ENCODE measurements at places on chromosomes 5 and 9. TPM values are rescaled to one million over a fixed set of nuclear protein-coding genes. Genes with fewer than 3 reads are reported as not detected.

- DNase-seq, result no peak
These were observed 29.8 kb downstream of the SLC24A2 start for GRCh38 chr9:19759066-19759465.

DNA sequence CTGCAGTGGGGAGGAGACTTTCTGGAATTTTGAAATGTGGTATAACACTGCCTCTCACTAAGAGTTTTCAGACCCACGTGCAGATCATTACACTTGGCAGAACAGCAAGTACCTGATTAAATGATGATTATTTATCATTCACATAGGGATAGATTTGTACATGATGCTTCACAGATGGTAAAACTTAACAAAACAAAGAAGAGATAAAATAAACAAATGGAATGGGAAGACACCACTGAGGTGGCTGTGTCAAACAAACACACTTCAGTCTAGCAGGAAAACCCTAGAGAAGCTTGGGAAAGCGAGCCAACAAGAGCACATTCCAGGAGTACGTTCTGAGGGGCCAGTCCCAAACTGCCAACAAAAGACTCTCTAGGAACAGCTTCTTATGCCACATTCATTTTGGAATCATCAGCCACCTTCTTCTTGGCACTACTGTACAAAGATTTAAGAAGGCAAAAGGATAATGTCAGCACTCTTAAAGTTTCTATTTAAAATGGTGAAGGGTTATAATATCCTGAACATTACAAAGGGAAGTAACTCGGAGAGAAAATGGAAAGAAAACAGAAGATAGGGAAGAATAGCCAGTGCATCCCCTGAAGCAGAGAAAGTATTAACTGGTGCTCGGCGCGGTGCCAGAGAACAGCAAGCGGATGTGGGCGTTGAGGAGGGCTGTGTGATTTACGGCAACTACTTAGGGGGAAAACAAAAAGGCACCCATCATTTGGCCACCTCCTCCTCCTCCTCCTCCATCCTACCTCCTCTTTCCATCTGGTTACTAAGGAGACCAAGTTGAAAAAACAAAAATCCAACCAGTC is 1.6 kb downstream of the MED27 start:
- DNase-seq, result no peak

- no peak for DNase-seq
These were observed 194.3 kb downstream of the ARHGEF28 start for GRCh38 chr5:73820326-73820725.

DNA sequence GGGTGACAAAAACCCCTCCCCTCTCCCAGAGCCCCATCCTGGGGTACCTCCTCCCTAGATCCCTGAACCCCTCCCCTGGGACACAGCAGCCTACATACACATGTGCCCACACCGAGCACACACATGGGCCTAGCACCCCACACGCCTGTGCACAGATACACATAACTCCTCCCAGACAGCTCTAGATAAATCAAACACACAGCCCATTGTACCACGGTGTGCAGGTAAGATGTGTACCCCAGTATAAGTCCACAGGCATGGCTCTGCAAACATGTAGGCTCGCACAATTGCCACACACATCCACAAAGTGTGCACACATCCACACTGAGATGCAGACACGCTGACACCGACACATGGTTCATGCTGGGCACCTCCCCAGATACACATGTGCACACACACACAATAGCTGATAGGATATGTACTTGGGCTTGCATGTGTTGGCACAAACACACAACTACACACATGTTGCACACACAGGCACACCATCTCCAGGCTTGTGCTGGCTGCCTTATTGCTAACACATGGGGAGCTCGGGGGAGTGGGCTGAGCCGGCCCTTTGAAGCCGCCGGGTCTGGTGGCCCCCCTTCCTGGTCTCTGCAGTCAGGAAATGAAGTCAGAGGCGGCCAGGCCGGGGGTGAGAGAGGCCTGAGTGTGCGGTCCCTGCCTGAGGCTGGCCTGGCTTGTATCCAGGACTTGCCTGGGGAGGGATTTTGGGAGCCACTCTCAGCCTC is 30.2 kb downstream of the GOLGA2 start:
- DNase-seq, result peak; percentile 49

GRCh38 chr9:120107138-120107537 is 472.8 kb downstream of the CDK5RAP2 start:
- DNase-seq, result no peak

- DNase-seq, result peak; percentile 43
These were observed 71.5 kb upstream of the ANXA1 start for GRCh38 chr9:73080110-73080694.

GRCh38 chr5:33457126-33457525 is 16.4 kb downstream of the TARS1 start:
- DNase-seq, result no peak

DNA sequence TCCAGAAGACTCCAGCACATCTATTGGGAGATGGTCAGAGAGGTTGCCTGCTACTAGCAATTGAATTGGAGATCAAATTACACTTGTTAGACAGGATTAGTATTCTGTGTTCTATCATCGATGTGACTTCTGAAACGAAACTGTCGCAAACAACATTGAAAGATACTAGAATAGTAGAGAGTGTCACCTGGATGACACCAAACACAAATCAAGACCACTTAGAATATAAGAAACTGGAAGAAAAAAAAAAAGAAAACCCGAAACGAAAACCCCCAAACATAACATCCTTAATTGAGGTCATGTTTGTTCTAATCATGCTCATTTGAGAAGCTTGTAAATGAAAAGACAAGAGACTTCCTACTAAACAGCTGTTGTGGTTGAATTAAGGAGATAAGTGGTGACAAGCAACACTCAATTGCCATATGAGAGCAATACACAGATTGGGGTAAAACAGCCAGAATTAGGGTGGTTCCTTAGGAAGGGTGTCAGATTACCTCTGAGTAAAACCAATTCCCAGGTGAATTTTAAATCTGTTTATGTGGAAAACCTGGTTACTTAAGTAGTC is 97.6 kb downstream of the BASP1 start:
- peak; percentile 11 for DNase-seq

- DNase-seq, result no peak
These were observed 68.3 kb upstream of the RETREG1 start for GRCh38 chr5:16685069-16685468.

DNA sequence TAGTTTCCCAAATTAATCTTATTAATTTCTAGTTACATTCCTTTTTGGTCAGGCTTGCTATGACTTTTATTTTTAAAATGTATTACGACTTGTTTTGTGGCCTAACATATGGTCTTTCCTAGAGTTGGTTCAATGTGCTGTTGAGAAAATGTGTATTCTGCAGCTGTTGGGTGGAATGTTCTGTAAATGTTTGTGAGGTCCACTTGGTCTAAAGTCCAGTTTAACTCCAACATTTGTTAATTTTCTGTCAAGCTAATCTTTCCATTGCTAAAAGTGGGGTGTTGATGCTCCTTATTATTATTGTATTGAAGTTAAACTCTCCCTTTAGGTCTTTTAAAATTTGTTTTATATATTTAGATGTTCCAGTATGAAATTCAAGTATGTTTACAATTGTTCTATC is 1010.8 kb upstream of the EDIL3 start:
- no peak for DNase-seq

- DNase-seq, result no peak
These were observed 6.2 kb downstream of the NR5A1 start for GRCh38 chr9:124500796-124501611.

- DNase-seq, result no peak
These were observed 29.2 kb downstream of the IL6ST start for GRCh38 chr5:55965525-55965924.

- DNase-seq, result no peak
These were observed 207.9 kb upstream of the CD180 start for GRCh38 chr5:67404256-67405100.

DNA sequence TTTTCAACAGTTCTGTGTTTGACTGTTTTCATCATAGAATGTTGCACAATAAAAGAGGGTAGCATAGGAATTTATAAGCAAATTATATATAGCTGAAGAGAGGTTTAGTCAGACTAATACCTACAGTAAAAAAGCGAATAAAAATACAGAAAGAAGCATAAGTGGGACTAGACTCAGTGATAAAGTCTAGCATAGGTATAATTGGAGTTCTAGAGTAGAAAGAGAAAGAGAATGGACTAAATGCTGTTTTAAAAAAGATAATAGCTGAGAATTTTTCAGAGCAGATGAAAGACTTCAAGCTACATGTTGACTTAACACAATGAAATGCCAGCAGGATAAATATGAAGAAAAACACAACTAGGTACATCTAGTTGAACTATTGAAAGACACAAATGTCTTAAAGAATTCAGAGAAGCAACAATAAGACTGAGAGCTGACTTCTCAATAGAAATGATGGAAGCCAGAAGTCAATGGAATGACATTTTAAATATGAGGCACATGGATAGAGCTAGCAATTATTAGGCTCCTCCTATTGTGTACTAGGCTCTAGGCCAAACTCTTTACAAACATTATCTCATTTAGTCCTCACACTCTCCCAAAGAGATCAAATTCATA is 573.9 kb downstream of the ZNF608 start:
- DNase-seq, result no peak

- DNase-seq, result peak; percentile 82
These were observed 43.9 kb downstream of the CRB2 start for GRCh38 chr9:123399803-123400378.

- DNase-seq, result peak; percentile 94
These were observed 2.9 kb upstream of the NXNL2 start for GRCh38 chr9:88531920-88532698.

GRCh38 chr9:37446401-37446800 is 18.8 kb downstream of the ZBTB5 start:
- no peak for DNase-seq

The MATR3 gene
- 506 TPM for total RNA-seq

The UBE2QL1 gene
- 0.83 TPM for total RNA-seq

The SNX24 gene
- 27.5 TPM for total RNA-seq

The MYOT gene
- not detected for total RNA-seq

The HTR1A gene
- total RNA-seq, result 4.7 TPM

The PRSS3 gene
- total RNA-seq, result 2.5 TPM

The GPR150 gene
- total RNA-seq, result not detected

The IL31RA gene
- not detected for total RNA-seq

The GRM6 gene
- not detected for total RNA-seq

The CLIC3 gene
- 0.56 TPM for total RNA-seq

All from GM23338 (cell line).